ENCODE measurements at places on chromosomes 4 and X.

GRCh38 chr4:126682250-126682649 is 950.5 kb upstream of the INTU start:
- DNase-seq = no peak

DNA sequence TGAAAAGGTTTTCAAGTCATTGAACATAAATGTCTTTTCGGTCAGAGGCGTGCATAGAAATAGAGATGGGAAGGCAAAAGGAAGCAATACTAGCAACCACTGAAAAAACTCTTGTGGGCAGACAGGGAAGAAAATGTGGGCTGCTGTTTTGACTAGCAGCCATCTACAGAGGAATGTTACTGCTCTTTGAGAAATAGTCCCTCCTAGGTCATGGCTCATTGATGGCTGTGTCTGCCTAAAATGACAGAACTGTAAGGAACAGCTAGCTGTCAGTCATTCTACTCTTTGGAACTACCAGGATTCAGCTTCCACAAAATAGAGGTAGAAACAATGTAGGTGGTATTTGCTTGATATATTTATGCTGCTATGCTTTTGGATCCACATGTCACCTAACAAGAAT is 26.9 kb upstream of the TMPRSS11B start:
- no peak for DNase-seq

DNA sequence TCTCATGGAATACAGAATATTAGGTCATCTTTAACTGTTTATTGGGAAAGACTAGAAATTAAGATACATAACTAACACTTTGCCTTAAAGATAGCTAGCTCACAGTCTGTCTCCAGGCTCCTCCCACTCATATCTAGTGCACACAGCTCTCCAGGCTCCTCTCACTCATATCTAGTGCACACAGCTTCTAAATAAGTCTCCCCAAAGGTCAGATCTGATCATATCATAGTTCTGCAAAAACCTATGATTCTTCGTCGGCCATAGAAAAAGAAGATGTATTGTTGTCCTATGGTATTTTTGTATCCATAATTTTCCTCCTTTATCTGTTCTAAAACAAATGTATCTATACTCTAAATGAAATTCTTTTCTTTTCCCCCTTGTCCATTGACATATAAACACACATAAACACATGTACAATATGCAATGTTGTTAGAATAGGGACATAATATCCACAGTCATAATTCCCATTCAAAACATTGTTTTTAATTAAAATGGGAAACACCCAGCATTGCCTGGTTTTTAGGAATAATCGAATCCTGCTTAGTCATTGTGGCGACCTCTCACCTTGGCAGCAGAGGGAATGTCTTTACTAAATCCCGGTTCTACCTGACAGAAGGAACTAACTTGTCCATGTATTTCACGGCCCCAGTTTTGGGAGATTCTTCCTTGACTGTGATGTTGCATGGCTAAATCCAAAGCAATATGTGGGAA is 1282.0 kb downstream of the PCDH7 start:
- no peak for DNase-seq

DNA sequence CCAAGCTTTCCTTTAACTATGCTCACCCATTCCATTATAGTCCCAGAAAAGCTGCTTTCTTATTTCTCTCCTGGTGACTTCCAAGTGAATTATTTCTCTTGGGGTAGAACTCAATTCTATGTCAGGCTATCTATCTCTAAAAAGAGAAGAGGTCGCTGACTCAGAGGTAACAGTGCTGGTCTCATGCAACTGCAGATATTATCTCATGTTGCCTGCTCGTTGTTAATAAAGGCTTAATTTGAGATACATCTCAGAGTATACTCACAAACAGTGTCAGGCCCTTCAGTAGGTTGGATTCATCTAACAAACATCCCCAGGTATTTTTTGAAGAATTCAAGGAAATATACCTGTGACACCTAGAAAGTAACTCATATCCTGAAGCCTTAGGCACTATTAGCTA is 2.7 kb downstream of the TMEM154 start:
- DNase-seq = no peak

- DNase-seq = no peak
Measured at GRCh38 chrX:136477026-136477425, 10.7 kb upstream of the BRS3 start.
